COLO829 (cell line): ENCODE measurements at places on chromosomes 5 and 9.
A peak's percentile ranks its signal among the peaks of the same experiment; 100 is the strongest.

- DNase-seq: no peak
Observed at GRCh38 chr9:91412941-91413340, 10.7 kb downstream of the NFIL3 start.

- no peak for DNase-seq
Observed at GRCh38 chr5:33439905-33440481, 772 bp upstream of the TARS1 start.

DNA sequence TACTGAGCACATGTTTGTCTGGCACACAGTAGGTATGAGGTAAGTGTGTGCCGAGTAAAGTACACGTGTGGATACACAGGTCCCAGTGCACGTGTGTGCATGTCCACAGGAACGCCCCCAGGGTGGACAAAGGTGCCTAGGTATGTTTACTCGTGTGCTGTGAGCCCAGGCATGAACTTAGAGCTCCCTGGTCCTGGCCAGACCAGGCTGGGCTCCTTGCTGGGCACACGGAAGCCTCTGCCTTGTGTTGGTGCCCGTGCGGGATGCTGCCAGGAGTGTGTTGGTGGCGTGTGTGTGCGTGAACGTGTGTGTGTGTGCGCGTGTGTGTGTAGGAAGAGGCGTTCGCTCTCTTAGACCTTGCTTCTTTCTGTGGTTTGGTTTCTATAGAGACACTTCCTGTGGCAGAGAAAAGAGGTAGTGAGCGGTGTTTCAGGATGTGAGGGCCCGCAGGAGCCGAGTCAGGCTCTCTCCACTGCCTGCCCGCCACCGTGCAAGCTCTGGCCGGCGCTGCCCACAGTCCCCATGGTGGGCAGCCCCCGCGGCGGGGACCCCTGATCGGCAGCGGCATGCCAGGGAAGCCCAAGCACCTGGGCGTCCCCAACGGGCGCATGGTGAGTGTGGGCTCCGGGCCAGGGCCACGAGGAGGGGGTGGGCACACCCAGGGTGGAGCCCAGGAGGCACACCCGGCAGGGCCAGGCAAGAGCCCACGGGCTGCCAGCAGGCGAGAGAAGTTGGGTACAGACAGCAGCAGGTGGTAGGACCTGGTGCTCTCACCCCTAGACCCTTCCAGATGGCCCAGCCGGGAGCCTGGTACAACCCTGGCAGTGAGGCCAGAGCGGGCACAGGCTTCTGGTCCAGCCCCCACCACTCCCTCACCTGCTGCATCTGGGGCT lies at the start of gene RGS14:
TSS of gene RGS14 (plus strand) at position 466 of the 893 bp plus-strand sequence. CDS start at position 567, 101 bp downstream.
- peak; percentile 45 for DNase-seq

DNA sequence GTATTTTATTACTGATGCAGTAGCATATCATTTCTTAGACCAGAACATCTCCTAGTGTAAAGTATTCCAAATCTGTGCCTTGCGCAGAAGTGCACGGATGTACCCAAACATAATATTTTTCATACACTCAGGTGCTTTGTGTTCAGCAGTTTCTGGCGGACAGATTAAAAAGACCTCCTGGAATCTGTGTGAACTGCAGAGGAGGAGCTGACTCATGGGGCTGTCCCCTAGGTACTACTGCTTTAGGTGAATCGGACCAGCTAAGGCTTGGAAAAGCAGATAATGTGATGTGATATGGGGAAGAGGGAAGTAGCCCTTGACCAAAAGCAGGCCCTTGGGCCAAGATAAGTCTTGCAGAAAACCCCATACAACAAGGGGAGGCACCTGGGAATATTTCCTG lies 310.1 kb downstream of the PLK2 start:
- no peak for DNase-seq

DNA sequence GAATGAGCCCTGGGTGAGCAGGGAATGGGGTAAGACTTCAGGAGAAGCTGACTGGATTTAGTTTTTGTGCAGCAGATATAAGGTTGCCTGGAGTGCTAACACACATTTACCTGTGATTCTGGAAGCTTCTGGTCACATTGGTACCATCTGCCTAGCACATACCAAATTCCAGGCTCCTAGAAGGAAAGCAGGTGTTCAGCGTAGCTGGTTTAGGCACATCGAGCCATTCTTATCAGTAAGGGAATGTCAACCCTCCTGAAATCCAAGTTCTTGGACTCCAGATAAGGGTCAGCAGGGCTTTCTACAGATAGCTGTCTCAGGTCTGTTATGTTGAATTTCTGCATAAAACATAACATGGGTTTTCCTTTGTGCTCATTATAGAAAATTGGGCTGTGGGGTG lies 10.3 kb downstream of the TCERG1 start:
- DNase-seq: no peak

GRCh38 chr5:10699987-10700386 lies 61.0 kb downstream of the DAP start:
- no peak for DNase-seq

DNA sequence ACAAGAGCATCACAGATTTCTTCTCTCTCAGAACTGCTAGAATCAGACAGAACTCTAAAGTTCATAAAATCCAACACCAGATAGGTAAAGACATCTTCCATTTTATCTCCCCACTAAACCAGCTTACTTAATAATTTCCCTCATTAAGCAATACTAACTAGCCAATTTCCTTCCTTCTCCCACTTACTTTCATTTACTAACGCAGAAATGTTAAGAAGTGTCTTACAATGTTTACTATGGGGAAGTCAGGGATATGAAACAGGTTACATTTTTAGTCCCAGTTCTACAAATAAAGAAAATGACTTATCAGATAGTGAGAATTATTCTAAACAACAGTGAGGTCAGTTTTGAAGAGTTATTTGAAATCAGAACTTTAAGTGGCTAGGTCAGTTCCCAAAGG lies 236.5 kb downstream of the FBXL17 start:
- DNase-seq: no peak

DNA sequence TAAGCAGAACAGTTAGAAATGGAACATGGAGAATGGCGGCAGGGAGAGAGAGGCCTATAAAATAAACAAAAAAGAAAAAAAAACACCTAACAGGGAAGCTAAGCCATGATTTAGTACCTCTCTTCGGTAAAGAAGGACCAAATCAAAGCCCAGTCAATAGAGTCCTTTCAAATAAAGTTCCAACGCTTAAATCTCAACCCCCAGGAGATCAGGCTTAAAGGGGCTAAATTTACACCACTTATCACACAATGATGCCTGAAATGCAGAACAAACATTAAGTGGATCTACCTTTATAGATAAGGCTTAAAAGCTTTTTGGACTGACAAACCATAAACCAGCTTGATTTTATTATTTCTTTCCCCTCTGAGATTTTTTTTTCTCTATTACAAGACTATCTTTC lies 66.3 kb downstream of the PRELID2 start:
- DNase-seq: no peak

DNA sequence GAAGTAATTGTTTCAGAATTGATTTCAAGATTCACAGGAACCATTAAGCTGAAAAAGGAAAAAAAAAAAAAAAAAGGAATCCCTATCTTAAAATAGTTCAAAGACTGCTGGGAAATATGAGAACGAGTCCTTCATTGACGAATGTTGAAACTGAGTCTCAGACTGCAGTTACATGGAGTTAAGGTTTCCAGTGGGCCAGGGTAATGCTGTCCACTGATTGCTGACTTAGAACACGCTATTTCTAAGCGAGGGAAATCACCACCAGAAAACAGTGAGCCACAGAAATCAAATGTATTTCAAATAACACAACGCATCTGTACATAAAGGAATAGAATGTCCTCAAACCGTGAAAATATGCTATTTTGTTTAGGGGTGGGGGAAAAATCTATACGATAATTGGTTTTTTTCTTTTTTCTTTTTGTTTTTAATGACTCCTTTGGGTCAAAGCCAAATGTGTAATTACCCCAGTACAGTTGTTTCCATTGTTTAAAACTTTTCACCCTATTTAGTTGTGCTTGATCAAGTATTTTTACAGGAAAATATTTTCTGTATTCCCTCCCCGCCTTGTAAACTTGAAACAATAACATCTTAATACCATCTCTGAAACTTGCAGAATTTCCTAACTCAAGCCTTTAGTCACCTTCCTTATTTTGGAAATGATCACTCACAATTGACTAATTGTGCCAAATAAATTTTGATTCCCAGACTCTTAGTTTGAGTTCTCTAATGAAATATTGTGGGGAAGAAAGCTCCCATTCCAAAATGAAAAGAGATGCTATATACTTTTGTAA lies 208.3 kb downstream of the MCTP1 start:
- DNase-seq: no peak

DNA sequence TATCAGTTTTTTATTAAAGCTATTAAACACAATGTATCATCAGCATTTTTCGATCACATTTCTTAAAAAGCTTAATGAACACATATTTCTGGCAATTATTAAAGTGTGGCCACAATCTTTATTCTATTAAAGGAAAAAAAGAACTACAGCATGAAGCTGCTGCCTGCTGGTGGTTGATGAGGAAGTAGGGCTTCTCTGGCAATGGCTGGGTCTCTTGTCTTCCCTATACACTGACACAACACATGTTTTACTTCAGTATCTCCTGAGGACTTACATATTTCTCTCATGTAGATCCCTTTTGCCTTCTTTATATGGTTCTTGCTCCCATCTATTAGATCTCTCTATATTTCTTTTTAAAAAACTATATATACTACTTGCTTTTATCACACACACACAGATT lies 590.7 kb downstream of the RAB3C start:
- no peak for DNase-seq

DNA sequence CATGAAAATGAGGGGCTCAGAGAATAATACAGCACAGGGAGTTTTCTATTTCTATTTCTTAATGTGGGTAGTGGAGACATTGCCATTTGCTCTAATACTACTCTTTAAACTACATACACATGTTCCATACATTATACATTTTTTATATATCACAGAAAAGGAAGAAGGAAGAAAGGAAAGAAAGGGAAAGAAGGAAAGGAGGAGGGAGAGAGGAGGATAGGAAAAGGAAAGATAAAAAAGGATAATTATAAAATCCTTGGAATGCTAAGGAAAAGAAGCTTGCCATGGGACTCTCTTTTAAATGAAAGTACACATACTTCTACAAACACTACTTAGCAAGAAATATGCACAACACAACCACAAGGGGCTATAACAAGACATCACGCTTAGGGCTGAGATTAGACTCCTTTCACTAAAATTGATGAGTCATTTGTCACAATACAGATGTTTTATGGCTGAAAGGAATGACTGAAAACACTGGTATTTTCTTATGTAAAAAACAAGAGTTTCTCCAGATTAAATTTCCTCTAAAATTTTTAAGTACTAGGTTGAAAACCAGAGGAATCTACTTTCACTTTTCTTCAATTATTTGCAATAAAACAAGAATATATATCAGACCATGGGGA lies 219.8 kb downstream of the ARL15 start:
- peak; percentile 33 for DNase-seq

DNA sequence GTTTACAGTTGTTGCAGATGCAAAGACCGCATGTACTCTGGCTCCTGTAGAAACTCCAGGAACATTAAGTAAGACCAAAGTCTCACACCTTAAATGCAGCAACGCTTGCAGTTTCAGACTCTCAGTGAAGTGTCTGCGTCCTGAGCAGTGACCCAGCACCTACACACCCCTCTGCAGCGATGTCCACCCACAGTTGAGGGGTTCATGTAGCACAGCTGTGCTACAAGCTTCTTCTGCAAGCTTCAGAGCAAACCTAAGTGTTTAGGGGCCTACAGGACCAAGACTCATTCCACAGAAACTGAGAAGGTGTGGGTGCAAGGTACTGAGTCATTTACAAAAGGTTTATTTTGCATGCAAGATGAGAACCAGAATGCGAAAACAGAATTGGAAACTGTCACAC lies 191.0 kb downstream of the IRX2 start:
- DNase-seq: no peak

DNA sequence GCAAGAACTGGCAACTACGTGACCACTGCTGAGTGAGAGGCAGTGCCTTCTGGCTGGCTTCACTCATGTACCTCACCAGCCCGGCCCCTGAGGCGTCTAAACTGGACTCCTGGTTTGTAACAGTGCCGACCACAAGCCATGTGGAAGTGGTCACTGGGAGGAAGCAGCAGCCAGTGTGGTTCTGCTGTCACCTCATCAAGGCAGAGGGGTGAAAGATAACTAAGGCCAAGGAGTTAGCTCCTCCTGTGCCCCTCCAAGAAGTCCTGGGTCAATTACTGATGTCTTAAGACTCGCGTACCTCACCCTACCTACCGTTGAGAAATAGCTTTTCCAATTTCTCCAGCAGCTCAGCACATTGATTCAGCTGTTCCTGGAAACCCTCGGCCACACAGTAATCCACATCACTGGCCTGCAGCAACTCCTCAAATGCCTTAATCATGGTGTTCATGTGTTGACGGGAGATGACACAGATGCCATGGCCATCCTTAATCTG lies 142.9 kb downstream of the CDK5RAP2 start:
- no peak for DNase-seq

- no peak for DNase-seq
Observed at GRCh38 chr9:136626066-136626725, 36.5 kb upstream of the EGFL7 start.
